ENCODE measurements at places on chromosomes 2 and 18.
A peak's percentile ranks its signal among the peaks of the same experiment; 100 is the strongest.

DNA sequence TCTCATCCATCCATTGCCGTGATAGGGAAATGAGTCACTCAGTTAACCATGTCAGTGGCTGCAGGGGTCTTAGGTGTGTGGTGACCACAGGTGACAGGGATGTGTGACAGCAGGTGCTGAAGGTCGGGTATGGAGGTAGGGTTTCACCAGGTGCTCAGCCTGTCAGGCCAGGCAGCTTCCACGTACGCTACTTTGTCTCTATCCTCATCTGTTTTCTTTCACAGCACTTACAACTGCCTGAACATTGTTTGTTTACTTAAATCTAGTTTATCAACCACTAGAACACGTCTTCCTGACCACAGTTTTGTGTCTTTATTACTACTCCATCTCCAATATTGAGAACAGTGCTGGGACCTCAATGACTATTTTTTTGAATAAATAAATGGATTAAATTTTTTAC is 11.4 kb upstream of the UXS1 start:
- no peak for DNase-seq

- peak; percentile 38 for DNase-seq
Measured at GRCh38 chr2:201358684-201359083, 1.5 kb upstream of the FLACC1 start.

GRCh38 chr2:10002681-10003080 is 40.7 kb upstream of the KLF11 start:
- DNase-seq, result no peak

GRCh38 chr2:230905448-230906421 is 19.3 kb downstream of the GPR55 start:
- peak; percentile 88 for DNase-seq

DNA sequence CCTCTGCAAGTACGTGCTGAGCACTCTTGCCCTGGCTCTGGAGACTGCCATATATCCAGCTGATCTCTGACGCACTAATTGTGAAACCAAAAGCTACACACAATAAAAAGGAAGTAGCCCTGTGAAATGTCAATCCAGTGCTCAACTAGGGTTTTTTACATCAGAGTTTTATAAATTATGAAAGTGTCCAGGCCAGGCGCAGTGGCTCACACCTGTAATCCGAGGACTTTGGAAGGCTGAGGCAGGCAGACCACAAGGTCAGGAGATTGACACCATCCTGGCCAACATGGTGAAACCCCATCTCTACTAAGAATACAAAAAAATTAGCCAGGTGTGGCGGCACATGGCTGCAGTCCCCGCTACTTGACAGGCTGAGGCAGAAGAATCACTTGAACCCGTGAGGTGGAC is 24.5 kb upstream of the PEX13 start:
- no peak for DNase-seq

DNA sequence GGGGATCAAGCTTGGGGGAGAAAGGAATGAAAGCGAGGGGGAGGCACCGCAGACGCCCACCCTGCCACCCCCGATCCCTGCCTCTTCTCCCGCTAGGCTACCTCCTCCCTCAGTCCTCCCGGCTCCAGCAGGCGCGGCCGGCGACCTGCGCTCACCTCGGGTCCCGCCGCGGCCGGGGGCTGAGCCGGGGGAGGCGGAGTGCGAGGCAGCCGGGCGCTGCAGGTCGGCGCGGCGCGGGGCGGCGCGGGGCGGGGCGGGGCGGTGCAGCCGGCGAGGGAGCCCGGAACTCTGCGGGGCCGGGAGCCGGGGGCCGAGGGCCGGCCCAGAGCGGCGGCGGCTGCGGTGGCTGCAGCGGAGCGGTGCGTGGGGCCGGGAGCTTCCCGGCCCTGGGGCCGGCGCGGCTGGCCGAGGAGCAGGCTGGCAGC is 477 bp downstream of the ACVR1 start:
- peak; percentile 71 for DNase-seq

GRCh38 chr2:234038076-234038802 is 12.3 kb upstream of the SPP2 start:
- no peak for DNase-seq

DNA sequence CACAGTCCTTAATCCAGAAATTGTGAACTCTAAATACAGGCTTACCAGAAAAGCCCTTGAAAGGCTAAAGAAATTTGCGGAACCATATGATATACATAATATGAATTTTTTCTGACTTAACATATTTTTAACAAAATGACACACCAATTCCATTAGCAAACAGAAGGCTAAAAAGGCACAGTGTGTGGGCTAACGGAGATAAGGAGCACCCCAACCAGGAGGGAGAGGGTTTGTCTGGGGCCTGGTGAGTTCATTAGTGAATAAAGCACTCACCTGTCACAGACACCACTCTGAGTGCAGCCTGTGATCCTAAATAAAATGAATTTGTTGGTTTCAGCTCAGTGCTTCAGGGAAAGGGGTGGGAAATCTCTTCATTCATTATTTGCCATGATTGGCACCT is 2.7 kb upstream of the FECH start:
- DNase-seq, result no peak

GRCh38 chr2:194004590-194005206 is 1652.3 kb upstream of the SLC39A10 start:
- DNase-seq, result no peak

GRCh38 chr2:151733771-151734672 is at the start of gene NEB:
Gene NEB, minus strand, starts transcription at chr2:151734476. Its CDS starts 1,320 bp downstream, at chr2:151733156.
- no peak for DNase-seq

GRCh38 chr18:32822197-32822596 is 49.4 kb upstream of the KLHL14 start:
- DNase-seq, result no peak

- DNase-seq, result no peak
Measured at GRCh38 chr2:38905251-38905650, 15.6 kb downstream of the ARHGEF33 start.

DNA sequence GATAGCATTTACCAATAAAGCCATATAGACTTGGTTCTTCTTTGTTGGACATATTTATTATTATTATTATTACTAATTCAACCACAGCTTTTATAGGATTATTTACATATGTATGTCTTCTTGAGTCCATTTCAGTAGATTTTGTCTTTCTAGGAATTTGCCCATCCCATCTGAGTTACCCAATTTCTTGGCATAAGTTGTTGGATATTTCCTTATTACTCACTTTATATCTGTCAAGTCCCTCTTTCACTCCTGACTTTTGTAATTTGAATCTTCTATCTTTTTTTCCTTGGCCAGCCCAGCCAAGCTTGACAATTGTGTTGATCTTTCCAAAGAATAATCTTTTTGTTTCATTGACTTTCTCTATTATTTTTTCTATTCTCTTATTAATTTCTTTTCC is 543.7 kb downstream of the SUCLG1 start:
- DNase-seq, result no peak

GRCh38 chr2:215920244-215921100 is 92.9 kb downstream of the MREG start:
- DNase-seq, result peak; percentile 60

- no peak for DNase-seq
Measured at GRCh38 chr18:9062418-9062751, 40.1 kb upstream of the NDUFV2 start.

- no peak for DNase-seq
Measured at GRCh38 chr2:206543073-206543472, 99.2 kb upstream of the FAM237A start.

GRCh38 chr2:95074663-95075439 is 46.8 kb downstream of the MRPS5 start:
- DNase-seq, result peak; percentile 65

DNA sequence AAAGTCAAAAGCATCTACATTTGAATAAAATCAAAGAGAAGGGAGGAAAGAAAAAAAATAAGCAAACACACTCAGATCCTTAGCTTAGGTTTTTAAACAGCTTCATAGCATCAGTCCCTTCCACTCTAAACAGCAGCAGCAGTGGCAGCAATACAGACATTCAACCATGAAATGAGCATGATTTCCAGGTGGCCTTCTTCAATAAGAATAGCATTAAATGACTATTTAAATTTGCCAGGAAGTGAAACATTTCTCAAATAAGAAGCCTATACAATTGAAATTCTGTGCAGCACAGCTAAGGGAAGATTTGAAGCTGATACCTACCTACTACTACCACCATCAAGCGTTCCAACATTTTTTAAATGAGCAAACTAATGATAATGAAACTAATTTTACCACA is 138.1 kb upstream of the REG3G start:
- DNase-seq, result no peak

GRCh38 chr18:40812981-40813515 is 1142.0 kb upstream of the PIK3C3 start:
- no peak for DNase-seq

- DNase-seq, result no peak
Measured at GRCh38 chr18:13246121-13246520, 27.6 kb downstream of the LDLRAD4 start.

DNA sequence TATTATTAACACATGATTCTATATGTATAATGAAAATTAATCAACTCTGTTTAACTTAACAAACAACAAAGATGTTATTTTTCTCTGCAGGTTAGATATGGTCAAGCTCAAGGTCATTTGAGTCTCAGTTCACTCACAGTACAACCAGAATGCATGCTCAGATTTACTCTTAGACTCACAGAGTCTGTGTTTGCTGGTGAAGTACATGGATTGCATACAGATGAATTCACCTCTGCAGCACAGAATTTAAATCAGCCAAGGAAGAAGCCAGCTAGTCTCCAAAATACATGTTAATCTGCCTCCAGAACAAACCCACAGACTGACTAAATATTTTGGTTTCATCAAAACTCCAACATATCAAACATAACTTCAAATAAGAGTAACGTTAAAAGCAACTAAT is 424.5 kb downstream of the RAD51AP2 start:
- DNase-seq, result no peak

DNA sequence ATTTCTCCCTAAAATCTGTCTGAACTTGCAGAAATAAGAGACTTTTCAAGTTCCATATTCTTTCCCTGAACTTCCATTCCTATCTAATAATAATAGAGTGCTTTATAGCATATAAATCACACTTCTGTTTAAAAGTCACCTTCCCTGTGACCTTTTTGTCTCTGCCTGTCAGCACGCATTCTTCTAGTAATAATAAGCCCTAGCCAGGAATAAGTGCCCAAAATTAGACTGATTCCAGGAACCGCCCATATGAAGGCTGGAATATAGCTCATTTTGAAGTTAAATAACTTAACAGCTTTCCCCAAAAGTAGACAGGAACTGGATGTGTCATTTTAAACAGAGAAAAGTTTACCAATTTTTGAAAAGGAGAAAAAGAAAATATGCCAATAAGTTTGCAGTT is 576.5 kb downstream of the EPHA4 start:
- DNase-seq, result no peak

- DNase-seq, result no peak
Measured at GRCh38 chr2:219309278-219309677, at the start of gene PTPRN. Gene PTPRN, minus strand, starts transcription at chr2:219309401. Its CDS starts 69 bp downstream, at chr2:219309332.

DNA sequence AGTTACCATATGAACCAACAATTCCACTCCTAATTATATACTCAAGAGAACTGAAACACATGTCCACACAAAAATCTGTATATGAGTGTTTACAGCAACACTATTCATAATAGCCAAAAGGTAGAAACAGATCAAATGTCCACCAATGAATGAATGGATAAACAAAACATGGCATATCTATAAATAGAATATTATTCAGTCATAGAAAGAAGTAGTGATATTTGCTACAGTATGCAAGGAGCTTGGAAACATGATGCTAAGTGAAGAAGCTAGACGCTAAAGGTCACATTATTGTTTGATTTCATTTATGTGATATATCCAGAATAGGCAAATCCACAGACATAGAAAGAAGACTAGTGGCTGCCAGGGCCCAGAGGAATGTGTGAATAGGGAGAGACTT is 92.0 kb downstream of the RTTN start:
- no peak for DNase-seq

DNA sequence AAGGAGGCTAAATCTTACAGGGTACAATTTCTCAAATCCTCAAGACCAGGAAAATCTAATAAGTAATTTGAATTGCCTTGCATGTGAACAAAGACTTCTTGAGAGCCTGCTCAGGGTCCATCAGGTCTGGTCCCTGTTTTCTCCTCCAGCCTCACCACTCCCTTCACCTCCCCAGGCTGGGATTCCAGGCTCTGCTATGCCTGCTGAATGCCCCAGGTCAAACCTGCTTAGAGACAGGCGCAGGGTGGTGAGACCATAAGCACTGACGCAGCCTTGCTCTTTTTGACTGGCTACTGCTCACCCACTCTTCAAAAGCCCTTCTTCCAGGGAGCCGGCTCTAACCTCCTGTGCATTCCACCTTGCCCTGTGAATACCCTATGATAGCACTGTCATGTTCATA is 356.4 kb upstream of the ACVR2A start:
- DNase-seq, result no peak

DNA sequence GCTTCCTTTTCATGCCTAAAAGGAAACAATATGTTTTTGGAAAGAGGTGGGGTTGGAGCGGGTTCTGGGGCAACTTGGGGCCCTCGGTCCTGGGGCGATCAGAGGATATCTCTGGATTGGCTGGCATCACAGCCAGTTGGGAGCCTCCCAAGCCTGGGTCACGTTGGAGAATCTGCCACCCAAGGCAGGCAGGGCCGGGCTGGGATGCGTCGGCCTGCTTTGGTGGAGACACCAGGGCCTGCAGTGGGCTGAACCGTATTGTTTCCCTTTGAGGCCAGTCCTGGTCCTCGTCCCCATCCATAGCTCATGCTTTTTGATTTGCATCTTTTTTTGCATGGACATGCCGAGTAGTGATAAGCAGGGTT is 235.8 kb downstream of the ATAD2B start:
- DNase-seq, result no peak

DNA sequence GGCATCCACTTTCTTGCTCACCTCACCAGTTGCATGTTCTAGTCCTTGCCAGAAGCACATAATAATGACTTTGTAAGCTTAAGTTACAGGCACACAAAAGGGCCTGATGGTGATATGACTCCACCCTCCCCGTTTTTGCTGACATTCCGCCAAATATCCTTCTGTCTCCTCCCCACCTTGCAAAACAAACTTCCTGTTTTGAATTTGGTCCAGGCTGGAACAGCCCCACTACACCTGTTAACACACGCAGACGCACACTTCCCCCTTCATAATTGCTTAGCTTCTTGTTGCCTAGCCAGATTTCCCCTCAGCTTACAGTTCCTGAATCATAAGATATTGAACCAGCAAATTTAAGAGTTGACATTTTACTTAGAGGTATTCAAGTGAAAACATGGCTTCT is at the start of gene MGAT5:
Gene MGAT5 (plus strand): TSS at position 269 of the 400 bp plus-strand sequence. CDS start 332 bp downstream, outside the sequence.
- no peak for DNase-seq

DNA sequence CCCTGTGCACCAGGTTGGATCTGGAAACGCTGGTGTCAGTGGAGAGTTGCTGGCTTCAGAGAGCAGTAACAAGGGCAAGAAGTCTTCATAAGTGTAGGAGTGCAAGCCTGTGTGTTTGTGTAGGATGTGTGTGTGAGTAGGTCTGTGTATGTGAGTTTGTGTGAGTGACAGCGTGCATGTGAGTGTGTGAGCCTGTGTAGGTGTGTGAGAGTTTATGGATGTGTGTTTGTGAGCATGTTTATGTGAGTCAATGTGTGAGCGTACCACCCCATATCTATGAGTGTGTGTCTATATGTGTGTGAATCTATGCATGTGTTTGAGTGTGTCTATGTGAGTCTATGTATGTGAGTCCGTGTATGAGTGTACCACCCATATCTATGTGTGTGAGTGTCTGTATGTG is 86.5 kb upstream of the ATG16L1 start:
- DNase-seq, result no peak

DNA sequence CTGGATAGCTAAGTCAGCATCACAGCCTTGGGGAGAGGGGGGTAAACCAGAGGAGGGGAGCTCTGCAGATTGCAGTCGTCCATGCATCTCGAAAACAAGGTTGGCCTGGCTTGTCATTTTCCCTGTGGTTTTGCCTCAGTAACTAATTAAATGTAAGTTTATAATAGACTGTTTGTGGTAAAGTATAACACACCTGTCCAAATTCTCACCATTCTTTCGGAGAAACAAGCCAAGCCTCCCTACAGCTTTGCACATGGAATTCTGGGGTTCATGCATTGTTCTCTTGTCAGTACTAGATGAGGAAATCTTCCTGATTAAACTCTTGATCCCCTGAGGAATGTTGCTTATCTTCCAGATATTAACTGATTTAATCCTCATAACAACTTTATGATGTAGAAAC is 1065.2 kb upstream of the FAM98A start:
- DNase-seq, result no peak

Measured in stimulated activated CD4-positive, alpha-beta T cell treated with anti-CD3 and anti-CD28 coated beads, Interleukin-2, amount 100 ng/mL, for 24 hours (primary cell).